ENCODE measurements at places on chromosomes 3 and 15.

DNA sequence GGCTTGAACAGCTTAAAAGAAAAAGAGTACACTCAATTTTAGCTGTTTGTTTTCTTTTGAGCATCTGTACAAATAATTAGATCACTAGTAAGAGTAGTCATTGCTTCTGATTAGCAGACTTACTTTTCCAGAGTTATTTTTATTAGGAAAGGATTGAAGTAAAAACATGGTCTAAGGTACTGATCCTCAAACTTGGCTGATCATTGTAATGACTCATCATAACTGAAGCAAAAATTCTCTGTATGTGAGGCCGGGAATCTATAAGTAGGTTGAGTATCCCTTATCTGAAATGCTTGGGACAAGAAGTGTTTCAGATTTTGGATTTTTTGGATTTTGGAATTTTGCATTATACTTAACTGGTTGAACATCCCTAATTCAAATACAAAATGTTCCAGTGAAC, 12.4 kb downstream of the NMD3 start:
- DNase-seq: no peak

GRCh38 chr15:25832158-25832557, 31.0 kb downstream of the ATP10A start:
- no peak for DNase-seq

DNA sequence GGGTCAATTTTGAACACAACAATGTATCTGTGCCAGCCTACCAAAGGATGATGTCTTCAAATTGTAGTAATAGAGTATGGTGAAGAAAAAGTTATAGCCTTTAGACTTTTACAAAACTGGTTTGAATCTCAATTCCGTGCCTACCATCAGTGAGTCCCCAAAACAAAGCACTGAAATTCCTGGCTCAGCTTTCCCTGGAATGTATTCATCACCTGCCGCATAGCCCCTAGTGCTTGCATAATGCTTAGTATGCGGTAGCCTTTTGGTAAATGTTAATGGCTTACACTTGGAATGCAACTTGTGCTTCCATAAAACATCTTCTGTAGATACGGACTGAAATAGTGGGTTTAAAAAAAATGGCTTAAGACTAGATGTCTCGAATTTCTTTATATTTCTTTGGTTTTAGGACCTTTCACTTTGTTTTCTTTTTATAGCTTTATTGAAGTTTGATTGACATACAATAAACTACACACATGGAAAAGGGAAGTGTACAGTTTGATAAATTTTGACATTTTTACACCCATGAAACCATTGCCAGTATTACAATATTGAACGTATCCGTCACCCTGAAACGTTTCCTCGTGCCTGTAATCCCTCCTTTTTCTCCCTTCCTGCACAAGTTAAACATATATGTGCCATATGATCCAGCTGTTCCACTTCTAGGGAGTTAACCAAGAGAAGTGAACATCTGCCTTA, 12.1 kb downstream of the SACM1L start:
- DNase-seq: no peak

- DNase-seq: peak; percentile 28
Measured at GRCh38 chr3:72309661-72310418, 524.9 kb upstream of the PROK2 start.

GRCh38 chr3:93924491-93924890, 49.2 kb downstream of the PROS1 start:
- DNase-seq: no peak

DNA sequence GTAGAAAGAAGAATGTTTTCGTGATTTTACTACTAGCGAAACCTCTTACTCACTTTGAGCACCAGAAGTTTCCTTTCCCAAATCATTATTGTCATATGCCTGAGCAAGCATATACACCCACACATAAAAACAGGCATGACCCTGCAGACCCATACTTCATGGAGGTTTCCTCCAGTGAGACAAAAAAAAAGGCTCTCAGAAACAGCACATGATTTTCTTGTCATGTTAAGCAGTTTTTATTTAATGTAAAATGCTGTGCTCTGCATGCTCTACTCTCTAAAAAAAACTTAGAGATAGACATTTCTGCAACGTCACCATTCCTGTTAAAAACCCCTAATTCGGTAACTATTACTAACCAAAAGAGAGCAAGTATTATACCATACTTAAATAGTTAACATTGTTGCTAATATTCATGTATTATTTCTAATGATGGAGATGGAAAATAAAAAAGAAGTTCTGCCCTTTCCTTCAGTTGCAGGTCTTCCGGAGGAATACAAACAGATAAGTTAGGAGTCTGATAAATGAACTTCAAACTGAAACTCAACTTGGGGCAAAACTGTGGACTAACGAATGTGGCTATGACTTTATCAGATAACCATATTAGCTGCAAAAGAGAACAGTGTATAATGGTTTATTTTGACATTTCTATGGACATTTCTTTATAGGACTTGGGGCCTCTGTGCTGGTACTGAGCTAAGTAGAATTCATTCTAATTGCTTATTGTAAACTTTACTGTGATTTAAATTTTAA, 15.9 kb downstream of the CD200R1 start:
- no peak for DNase-seq

DNA sequence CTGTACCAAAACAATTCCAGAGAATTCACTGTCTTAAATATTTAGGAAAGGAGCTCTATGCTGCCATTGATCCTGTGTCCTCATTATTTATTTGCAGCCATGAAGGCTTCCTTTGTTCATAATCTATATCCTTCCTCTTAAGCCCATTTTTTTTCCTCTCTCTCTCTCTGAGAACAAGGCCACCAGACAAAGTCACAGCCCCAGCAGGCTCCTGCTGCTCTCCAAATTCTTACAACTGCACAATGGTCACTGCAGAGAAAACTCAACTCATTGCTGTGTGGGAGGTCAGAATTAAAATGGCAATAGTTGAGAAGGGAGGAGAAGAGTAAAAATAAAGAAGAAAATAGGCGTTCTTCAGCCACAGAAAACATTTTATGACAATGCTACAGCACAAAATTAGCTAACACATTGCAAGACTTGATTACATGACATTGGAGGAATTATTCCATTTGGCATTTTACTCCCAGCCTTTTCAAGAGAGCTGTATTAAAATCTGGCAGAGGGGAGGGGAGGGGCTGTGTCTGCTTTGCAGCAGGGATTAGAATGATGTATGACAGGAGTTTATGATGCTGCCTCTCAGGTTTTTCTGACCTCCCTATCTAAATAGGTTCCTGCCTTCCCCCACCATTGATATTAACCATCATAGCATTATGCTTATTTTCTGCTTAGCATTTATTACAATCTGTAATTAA, 399.7 kb upstream of the THBS1 start:
- DNase-seq: no peak

DNA sequence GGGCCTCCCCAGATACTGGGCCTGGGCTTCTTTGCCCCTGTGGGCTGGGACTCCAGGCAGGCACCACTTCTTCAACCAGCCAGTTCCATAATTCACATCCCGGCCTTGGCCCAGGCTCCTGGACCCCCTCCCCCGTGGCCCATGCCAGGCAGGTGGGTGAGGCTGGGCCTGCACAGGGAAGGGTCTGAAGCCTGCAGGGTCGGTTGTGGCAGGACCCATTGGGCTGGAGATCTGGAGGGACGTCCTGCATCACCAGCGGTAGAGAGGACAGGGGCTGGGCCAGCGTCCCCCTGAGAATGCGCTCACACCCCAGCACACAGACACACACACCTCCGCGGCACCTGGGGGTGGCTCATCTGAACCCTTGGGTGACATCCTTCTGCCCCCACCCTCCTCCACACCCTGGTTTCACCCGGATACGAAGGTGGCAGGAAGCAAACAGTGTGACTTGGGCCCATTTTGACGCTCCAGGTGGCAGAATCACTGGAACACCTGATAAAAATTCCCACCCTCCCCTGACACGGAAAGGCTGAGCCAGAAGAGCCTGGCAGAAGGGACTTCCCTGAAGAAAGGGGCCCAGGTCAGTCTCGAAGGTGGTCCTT, 15.4 kb downstream of the ZDHHC19 start:
- no peak for DNase-seq

GRCh38 chr3:30567139-30567753, 39.2 kb upstream of the TGFBR2 start:
- no peak for DNase-seq

DNA sequence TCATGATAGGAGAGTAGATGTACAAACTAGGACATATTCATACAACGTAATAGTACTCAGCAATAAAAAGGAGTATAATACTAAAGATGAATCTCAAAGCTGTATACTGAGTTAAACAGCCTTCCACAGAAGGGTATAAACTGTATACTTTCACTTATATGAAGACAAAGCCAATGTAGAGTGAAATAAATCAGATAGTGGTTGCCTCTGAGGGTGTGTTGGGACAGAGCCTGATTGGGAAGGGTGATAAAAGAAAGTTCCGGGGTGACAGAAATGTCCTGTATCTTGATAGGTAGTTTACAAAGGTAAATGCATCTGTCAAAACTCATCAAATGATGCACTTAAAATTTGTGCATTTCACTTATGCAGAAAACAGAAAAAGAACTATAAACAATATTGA, 122.5 kb downstream of the ADAM10 start:
- no peak for DNase-seq

GRCh38 chr3:139187154-139187553, 142.5 kb upstream of the PRR23C start:
- DNase-seq: no peak

GRCh38 chr3:176587089-176587488, 610.2 kb downstream of the TBL1XR1 start:
- DNase-seq: no peak

DNA sequence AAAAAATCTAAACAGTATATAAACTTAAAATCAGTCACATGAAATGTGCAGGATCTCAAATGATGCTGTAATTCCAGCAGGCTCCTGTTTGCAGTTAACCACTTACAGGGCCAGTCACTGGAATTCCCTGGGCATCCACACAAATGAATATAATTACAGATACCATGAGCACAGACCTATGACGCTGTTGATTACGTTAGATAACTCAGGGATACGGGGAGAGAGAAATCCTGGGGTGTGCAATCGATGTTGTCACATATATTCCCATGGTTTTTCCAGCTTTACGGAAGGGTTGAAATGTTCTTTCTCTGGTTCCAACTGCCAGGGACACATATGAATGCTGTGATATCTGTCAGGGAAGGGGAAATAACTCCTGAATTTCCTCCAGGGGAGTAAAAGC, 100.8 kb downstream of the RORA start:
- DNase-seq: no peak

DNA sequence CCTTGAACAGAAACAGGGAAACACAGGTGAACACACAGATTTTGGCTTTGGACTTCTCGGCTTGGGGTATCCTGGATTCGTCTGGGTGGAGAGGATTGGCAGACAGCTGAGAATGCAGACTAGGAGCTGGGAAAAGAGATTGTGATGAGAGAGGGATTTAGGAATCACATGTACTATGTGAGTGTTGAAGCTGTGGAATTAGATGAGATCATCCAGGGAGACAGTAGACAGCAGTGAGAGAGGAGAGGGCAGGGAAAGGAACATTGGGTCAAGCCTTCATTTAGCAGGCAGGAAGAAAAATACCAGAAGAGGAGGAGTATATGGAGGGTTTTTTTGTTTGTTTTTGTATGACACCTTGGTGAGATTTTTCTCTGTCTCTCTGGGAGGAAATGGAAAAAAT, 262.1 kb upstream of the TBL1XR1 start:
- no peak for DNase-seq

GRCh38 chr15:26971271-26972018, 464 bp downstream of the GABRG3 start:
- no peak for DNase-seq

- DNase-seq: peak; percentile 40
Measured at GRCh38 chr3:178385280-178385952, 150.8 kb upstream of the KCNMB2 start.

DNA sequence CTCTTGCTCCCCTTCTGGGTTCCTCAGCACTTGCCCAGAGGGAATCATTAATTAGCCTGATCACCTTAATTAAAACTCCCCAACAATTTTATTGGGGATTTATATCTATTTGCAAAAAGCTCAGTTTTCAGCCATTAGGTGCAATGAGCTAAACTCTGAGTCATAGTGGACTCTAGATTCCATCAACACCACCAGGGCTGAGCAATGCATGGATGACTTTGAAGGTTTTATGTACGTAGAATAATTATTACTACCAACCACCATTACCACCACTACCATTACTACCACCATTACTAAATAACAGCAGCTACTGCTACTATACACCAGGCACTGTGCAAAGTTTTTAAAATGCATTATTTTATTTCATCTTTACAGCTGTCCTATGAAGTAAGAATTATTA, 81.2 kb downstream of the ZNF621 start:
- no peak for DNase-seq

DNA sequence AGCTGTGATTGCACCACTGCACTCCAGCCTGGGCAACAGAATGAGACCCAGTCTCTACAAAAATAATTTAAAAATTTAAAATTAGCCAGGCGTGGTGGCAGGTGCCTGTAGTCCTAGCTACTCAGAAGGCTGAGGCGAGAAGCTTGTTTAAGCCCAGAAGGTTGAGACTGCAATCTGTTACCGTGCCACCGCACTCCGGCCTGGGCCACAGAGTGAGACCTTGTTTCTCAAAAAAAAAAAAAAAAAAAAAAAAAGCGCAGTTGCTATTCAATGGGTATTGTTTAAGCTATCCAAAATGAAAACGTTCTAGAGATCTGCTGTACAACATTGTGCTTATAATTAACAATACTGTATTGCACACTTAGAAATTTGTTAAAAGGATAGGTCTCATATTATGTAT, 24.0 kb downstream of the ZNF148 start:
- no peak for DNase-seq

- DNase-seq: peak; percentile 56
Measured at GRCh38 chr3:183775781-183776180, 49.6 kb downstream of the MAP6D1 start.

GRCh38 chr15:96330064-96330449, 443 bp upstream of the NR2F2 start:
- DNase-seq: no peak

- no peak for DNase-seq
Measured at GRCh38 chr3:45807681-45808540, 11.6 kb upstream of the SLC6A20 start.

DNA sequence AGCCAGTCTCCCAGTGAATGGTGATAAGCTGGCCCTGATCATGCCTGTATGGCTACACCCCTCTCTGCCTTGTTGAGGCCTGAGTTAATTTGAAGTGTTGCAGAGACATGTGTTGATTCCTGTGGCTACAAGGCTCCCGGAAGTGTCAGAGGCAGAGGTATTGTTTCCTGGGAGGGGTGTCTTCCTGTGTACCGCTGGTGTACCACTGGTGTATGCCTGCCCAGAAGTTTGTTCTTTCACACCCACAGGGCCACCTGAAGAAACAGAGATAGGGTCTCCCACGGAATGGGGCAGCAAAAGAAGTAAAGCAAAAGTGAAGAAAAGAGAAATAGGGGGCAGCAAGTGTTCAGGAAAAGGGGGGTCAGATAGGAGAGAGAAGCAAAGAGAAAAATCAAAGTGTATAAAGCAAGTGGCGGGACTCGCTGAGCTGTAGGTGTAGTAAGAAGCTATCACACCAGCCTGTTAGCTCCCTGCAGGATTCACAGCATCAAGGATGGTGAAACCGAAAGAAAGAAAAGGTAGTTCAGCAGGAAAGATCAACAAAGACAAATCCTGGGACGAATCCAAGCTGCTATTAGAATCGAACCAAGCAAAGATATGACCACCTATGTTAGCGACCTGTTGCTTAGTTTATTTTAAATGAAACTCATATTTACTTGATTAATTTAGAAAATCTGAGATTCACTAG, 36.6 kb upstream of the CD47 start:
- DNase-seq: no peak

GRCh38 chr3:65914740-65915367, 123.9 kb downstream of the MAGI1 start:
- DNase-seq: no peak

GRCh38 chr15:95486224-95486623, 844.3 kb upstream of the NR2F2 start:
- DNase-seq: no peak

Measured in bone marrow (tissue), 2 donors.